C1 segment of cervical spinal cord (tissue), 14 donors: ENCODE measurements at places on chromosomes 1 and 21.

DNA sequence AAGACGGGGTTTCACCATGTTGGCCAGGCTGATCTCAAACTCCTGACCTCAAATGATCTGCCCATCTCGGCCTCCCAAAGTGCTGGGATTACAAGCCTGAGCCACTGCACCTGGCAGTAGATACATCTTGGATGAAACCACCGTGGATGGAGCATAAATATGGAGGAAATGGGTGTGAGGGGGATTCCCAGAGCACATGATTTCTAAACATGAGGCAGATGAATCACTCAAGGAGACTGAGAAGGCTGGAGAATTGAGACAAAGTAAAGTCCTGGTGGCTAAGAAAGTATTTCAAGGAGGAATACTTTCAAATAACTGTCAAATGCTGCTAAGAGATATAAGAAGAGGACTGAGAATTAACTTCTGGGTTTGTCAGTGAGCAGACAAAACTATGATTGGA, 5.4 kb upstream of the PGBD5 start:
- no peak for DNase-seq

DNA sequence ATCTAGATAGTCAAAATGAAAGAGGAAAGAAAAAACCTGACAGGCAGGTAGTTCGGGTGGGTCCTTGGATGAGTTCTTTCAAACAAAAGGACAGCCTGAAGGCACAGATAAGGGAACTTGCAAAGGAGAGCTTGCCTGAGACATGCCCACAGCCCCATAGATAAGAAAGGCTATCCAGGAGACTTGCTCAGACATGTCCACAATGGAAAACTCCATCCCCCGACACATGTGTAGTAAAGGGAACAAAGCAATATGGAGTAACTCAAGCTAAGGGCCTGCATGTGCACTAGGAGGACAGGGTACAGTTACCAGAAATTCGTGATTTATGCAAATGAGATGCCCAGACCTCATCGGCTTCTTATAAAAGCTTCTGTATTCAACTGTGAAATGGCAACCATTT, 281.5 kb downstream of the NEGR1 start:
- DNase-seq, result no peak

DNA sequence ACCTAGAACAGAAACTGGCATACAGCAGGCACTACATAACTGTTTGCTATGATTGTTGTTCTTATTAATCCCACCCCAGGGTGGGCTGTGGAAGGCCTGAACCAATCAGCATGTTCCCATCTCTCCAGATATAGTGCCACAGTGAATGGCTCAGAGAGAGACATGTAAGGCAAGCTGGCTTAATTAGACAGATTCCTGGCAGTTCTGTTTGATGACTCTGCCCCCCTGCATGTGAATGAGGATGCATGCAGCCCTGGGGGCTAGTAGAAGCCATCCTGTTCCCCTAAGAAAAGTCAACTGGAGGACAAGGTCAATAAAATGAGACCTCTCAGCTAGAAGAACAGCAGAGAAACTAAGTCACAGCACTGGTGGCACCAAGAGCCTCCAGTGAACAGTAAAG, 130.3 kb downstream of the GLIS1 start:
- DNase-seq, result no peak

DNA sequence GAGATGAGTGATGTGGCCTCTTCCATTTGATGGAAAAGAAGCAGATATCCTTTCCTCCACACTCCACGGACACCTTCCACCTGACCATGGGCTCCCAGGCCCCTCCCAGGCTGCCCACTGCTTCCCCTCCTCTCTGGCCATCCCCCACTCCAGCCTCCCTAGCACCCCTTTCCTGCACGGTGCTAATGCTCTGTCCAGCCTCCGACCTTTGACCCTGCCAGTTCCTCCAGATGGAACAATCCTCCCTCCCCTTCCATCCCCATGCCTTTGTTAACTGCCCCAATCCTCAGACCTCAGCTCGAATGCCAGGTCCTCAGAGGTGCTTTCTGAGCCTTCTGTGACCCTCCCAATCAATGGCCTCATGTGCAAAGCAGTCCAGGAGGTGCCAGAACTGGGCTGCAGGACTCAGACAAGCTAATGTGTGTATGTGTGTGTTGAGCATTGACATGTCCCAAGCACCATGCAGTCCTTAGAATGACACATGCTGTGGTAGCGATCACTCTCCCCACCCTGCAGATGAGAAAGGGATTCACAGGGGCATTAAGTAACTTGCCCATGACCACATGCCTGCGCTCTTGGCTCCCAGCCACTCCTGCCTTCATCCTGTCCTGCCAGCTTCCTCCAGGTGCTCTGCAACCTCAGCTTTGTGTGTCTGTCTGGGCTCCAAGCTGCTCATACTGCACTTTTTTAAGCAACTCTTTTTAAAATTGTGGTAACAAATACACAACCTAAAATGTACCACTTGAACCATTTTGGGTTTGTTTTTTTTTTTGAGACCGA, 63.5 kb upstream of the EDN2 start:
- no peak for DNase-seq

- DNase-seq, result no peak
Measured at GRCh38 chr1:223007935-223008334, 135.1 kb downstream of the TLR5 start.

DNA sequence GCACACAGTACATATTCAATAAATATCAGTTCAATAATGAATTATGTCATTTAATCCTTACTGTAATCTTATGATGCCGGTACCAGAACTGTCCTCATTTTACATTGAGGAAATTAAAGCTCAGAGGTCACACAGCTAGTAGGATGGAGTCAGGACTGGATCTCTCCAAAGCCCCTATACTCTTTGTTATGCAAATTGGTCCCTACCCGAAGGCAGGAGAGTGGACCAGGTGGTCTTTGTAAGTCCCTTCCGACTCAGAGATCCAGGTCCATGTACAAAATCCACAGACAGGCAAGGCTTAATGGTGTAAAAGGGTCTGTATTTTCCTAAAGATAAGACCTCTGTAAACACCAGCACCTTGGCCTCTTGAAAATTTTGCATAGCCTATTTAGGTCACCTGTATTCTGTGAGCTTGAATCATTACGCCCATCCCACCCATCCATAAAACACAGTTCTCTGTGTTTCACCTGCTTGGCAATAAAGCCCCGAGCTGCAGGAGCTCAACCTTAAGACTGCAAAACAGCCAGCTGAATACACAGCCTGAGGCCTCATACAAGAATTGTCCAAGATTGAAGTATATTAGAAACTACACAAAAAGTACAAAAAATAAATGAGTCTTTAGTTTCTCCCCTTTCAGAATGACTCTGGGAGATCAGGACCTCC, 41.7 kb downstream of the PLXNA2 start:
- DNase-seq, result no peak

- no peak for DNase-seq
Measured at GRCh38 chr1:25933479-25934365, 27.5 kb upstream of the STMN1 start.

- no peak for DNase-seq
Measured at GRCh38 chr1:114723457-114723856, 6.9 kb upstream of the NRAS start.

DNA sequence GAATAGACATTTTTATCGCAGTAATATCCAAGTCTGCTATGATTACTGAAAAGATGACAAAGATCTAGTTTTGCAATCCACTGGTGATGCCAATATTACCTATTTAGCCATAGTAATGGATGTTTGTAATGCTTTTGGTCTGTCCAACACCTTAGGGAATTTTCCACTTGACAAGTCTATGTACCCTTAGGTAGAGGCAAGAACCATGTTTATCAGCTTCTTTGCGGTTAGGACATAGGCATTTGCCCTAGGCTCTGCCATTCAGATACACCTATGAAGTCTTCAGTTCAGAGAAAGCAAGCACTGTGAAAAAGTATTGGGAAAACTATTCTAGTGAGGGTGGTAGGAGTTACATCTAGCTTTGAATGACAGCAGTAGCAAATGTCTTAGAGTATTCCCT, 40.2 kb upstream of the SLC35D1 start:
- no peak for DNase-seq

DNA sequence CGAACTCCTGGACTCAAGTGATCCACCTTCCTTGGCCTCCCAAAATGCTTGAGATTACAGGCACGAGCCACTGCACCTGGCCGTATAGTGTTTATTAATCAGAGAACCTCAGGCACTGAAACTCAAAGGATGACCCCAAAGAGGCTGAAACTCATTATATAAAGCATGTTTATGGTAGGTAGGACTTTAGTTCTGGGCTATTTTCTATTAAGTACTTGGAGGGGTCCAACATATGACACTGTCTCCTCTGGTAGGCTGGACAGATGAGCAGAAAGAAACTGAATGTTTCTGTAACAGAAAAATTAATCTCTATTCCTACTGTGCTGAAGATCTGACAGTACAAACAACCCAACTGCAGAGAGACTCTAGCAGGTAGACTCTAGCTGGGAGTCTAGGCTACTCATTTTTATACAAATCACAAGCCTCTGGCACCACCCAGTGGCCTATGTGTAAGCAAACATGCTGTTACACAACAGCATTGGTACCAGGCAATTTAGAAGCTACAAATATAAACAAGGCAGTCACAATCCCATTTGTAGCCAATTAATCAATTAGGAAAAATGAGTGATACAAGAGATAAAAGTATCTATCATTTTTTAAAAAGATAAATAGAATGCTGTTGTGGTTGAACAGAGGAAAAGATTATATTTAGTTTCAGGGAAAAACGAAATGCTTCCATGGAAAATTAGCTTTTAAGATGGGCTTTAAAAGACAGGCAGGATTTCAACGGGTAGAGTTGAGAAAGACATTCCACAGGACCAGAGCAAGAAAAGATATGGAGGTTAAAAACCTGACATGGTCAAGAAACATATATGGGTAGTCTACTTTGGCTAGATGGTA, 10.4 kb downstream of the DCAF8 start:
- peak; percentile 36 for DNase-seq
